ENCODE measurements at places on chromosomes 7 and 10.

- no peak for DNase-seq
- no peaks in the 10 kb centered on the region for H3K27me3 ChIP-seq
- no peak overlapping the region for H3K4me3 ChIP-seq
- no peaks in the 10 kb centered on the region for H3K36me3 ChIP-seq
These were observed 9.8 kb upstream of the SAMD8 start for GRCh38 chr10:75101416-75102251.

GRCh38 chr10:132532179-132532578 is 5.4 kb upstream of the INPP5A start:
- peaks cover 16% of the 10 kb centered on the region for H3K4me1 ChIP-seq
- H3K36me3 ChIP-seq, result no peaks in the 10 kb centered on the region
- H3K4me3 ChIP-seq, result no peak overlapping the region
- no peak overlapping the region for H3K27ac ChIP-seq

DNA sequence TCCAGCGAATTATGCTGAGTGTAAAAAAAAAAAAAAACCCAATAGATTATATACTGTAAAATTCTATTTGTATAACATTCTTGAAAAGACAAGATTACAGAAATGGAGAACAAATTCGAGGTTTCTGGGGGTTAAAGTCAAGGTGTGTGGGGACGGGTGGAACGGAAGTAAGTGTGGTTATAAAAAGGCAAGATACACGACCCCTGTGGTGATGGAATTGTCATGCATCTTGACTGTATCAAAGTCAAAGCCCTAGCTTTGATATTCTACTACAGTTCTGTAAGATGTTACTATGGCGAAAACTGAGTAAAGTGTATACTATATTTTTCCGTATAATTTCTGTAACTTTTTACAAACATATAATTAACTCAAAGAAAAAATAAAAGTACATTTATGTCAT is 718.2 kb upstream of the PCDH15 start:
- no peaks in the 10 kb centered on the region for H3K36me3 ChIP-seq
- no peak overlapping the region for H3K27ac ChIP-seq
- peaks cover 8% of the 10 kb centered on the region for H3K4me1 ChIP-seq
- H3K27me3 ChIP-seq, result no peaks in the 10 kb centered on the region

- H3K27me3 ChIP-seq, result no peaks in the 10 kb centered on the region
- H3K36me3 ChIP-seq, result no peaks in the 10 kb centered on the region
- no peak overlapping the region for H3K4me3 ChIP-seq
- no peak for DNase-seq
- peaks cover 4% of the 10 kb centered on the region for H3K4me1 ChIP-seq
- H3K27ac ChIP-seq, result no peak overlapping the region
These were observed 229.4 kb downstream of the LRMDA start for GRCh38 chr10:75660823-75661222.

- no peak for DNase-seq
- no peak overlapping the region for H3K27ac ChIP-seq
- H3K4me1 ChIP-seq, result no peaks in the 10 kb centered on the region
These were observed 546.0 kb upstream of the FZD8 start for GRCh38 chr10:36188080-36188453.

- no peak overlapping the region for H3K4me3 ChIP-seq
- no peak overlapping the region for H3K27ac ChIP-seq
- no peaks in the 10 kb centered on the region for H3K36me3 ChIP-seq
These were observed 404.5 kb downstream of the ADRA2A start for GRCh38 chr10:111481261-111481826.

Data from cardiac muscle cell (in vitro differentiated cells and primary cell).